ENCODE measurements at places on chromosomes 11 and 22.
A peak's percentile ranks its signal among the peaks of the same experiment; 100 is the strongest.

DNA sequence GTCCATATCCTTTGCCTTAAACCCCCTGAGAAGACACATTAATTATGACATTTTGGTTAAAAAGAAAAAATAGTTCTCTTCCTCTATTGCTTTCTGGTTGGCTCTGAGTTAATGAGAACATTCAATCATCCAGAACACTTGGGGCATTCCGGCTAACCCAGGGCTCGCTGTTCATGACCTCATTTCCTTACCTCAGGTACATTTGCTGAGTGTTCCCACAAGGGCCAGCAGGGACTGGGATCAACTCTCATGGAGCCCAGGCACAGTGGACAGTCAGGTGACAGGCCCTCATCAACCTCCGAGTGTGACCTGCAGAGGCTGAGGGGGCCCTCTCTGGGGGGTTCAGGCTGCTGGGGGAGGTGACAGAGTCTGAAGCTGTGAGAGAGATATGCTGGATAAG is 98.9 kb downstream of the MYO18B start:
- DNase-seq = no peak

DNA sequence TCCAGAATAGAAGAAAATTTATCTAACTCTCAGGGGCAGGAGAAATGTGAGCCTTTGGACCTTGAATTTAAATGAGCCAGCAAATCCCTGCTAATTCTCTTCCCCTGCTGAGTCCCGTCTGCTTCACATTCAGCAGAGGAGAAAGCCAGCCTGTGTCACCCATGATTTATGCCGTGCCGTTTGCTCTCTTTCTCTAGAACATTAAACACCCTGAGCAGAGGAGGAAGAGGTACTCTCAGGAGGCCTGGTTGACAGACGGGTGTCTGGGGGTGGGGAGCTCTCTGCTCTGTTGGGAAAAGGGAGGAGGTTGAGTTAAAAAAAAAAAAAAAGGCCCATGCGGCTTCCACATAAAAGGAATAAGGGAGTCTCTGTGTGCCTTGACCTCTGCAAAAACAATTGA is 11.3 kb upstream of the MTMR3 start:
- DNase-seq = no peak

DNA sequence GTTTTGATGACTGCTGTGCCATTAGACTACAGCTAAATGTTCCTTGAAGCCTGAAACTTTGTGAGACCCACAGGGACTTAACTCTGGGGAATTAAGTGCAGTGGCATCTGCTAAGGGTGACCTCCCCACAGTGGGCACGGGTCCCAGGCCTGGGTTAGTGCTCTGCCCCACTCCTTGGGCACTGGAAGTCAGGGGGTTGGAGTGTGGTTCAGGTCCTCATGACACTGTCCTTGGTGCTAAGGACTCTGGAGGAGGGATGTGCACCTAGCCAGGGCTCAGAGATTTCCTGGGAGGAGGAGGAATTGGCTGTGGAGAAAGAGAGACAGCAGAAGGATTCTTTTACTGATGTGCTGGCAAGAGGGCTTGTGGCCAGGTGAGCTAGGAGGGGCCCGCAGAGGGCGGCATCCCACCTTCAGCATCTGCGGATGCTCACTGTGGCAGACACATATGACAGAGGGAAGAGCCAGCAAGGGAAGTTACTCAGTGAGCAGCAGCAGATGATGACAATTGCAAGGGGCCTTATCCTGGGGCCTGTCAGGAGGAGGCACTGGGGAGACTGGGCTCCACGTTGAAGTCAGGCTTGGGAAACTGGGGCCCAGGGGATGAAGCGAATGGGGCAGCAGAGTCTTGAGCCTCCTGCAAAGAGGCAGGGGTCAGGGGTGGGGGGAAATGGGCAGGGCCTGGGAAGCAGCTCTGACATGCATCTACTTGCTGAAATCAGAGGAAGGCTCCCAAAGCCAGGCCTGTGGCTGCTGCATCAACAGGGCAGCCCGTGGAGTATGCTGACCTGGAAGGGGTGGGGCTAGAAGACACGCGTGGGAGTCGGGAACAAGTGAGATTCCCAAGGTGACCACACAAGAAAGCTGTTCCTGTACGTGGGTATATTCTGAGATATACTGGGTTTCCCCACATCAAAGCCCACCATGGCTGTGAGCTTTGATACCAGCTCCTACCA is 144.0 kb downstream of the MPPED1 start:
- DNase-seq = no peak

DNA sequence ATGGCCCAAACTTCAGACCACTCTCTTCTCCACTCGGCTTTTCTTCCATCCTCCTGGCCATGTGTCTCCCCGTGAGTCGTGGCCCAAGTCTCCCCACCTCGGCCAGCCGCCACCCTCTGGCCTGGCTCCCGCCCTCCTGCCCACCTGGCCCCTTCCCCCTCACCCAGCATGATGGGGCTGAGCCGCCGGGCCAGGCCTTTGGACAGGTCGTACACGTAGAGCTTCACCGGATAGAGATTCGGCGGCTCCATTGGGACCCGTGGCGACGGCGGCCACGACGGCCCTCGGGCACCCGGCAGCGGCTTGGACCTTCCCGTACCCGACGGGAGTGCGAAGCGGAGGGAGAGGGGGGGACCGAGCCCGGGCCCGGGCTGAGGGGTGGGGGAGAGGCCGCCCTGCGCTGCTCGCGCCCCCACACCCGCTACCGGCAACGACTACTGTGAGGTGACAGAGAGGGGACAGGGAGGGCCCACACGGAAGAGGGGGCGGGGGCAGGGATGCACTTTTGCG is at the start of gene DESI1:
Gene DESI1 (minus strand): TSS at position 455 of the 510 bp plus-strand sequence. CDS start 204 bp downstream, at position 251.
- peak; percentile 48 for DNase-seq

DNA sequence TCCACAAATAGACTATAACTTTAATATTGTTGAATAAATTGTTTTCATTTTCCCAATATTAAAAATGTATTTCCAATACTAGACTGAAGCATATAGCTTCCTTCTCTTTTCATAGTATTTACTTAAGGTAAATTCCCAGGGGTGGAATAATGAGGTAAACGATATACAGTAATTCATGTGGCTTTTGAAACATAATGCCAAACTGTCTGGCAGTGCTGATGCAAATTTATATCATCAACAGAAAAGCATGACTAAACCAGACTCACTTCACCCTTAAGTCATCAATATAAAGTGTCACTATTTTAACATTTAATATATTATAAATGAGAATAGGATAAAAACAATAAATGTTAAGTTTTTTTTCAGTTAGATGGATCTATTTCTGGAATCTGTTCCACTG is 13.6 kb downstream of the C2CD3 start:
- DNase-seq = no peak

Measured in adipocyte (in vitro differentiated cells).